AG09319 (cell line): ENCODE measurements at places on chromosomes 12 and 14.

DNA sequence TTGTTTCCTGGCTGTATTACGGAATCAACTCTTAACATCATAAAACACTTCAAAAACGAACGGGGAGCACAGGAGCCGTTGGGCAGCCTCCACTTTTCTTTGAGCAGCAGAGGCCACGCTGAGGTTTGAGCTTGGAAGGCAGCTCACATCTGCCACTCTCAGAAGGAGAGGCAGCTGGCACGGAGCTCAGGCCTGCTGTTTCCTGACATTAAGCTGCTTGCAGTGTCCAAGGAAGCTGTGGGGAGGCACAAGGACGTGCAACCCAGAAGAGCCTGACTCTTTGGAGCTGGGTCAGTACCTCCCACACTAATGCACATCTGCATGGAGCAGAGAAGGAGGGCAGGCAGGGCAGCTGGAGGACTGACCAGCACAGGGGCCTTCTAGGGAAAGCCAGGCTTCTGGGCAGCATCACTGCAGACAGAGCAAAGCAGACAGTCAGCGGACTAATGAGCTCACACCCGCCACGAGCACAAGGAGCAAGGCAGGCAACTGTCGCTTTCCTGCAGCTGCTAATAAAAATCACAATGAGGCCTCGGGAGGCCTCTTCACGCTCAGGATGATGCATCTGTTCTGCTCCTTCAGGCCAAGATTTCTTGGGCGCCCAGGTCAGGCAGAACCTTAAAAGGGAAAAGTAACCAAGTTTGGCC lies 211.1 kb downstream of the GLT1D1 start:
- no peak for DNase-seq

- no peak for DNase-seq
Measured at GRCh38 chr14:100096656-100097055, 31.4 kb downstream of the EVL start.

DNA sequence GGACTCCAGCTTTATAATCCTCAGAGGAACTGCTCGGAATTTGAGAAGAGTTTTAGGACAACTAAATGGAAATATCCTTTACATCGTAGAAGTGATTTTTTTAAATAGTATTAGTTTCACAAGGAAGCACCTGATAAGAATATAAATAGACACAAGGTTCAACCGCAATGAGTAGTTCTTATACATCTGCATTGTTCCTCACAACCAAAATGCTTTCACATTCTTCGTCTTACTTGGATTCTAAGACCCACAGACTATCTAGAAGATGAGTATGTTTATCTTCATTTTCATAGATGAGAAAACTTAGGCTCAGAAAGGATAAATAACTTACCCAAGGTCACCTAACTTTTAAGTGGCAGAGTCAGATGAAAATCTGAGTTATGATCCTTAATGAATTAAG lies 469.0 kb downstream of the GALC start:
- DNase-seq: no peak

- peak; percentile 31 for DNase-seq
Measured at GRCh38 chr14:49497725-49498348, 88.3 kb downstream of the RPS29 start.

GRCh38 chr14:71240866-71241520 lies 333.7 kb downstream of the PCNX1 start:
- no peak for DNase-seq

DNA sequence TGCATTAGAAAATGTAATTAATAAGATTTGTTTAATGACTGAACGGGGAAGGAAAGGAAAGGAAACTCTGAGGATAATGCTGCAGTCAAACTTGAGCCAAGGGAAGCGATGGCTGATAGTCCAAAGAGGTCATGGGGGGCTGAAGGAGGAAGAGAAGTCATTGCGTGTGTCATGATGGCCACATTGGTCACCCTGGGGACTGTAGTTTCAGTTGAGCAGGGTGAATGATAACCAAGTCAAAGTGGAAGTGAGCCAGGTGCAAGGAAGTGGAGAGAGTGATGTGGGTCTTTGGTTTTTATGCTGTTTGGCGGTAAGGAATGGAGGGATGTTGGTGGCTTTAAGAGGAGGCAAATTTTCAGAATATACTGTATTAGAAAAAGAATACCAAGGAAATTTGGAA lies 21.6 kb downstream of the C12orf75 start:
- no peak for DNase-seq
